Brain pericyte (primary cell): ENCODE measurements at places on chromosomes 5 and 9.
A peak's percentile ranks its signal among the peaks of the same experiment; 100 is the strongest.

DNA sequence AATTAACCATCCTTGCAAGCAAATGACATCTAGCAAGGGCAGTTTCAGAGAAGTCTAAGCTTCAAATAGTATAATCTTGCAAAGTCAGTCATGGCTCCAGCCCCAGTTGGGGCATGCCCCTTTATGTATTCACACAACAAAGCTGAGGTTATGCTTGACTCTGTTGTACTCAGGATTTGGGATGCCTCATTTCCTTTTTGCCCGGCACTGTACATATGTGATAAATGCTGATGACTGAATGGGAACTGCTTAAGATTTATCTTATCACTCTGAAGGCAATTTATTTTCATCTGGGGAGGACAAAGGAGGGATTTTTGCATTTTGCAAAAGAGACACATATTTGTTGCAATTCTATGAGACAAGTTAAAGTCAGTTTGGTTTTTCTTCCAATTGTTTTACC lies 219.2 kb downstream of the TRPM3 start:
- DNase-seq = no peak

DNA sequence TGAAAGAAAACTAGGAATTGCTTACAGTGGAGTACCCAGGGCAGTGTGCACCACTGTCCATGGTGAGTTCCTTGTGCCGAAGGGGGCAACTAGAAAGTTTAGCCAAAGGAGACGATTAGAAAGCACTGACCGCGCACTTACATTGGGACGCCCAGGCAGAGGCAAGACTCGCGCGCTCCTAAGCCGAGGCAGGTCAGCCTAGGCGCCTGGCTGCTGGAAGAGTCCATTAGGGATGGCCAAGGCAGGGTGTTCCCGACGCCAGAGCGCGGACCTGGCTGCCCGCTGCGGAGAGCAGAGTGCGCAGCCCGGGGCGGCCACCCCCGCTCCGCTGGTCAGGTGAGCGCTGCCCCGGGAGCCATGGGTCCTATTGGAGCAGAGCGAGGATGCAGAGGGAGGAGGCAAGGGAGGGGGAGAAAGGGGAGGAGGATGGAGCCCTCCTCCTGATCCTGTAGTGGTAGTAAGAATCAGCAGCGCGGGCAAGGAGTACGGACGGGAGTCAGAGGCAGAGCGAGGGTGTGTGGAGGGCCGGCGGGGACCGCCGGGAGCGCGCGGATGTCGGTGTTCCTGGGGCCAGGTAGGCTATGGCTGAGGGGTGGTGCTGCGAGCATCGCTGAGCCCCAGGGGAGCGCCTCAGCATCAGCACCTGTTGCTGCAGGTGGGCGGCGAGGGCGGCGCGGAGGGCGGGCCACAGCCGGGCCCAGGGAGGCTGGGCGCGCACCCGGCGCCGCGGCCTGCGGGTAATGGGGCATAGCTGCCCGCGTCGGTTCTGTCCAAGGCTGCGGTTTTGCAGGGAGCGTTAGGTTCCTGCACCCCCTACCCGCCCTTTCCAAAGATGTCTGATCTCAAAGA lies at the start of gene ADGRV1:
TSS of gene ADGRV1 (plus strand) at position 454 of the 849 bp plus-strand sequence. CDS start at position 553, 99 bp downstream.
- DNase-seq = peak; percentile 13

- DNase-seq = no peak
Measured at GRCh38 chr9:137407590-137408300, 15.2 kb downstream of the EXD3 start.

- DNase-seq = no peak
Measured at GRCh38 chr5:73822989-73823339, 197.0 kb downstream of the ARHGEF28 start.

DNA sequence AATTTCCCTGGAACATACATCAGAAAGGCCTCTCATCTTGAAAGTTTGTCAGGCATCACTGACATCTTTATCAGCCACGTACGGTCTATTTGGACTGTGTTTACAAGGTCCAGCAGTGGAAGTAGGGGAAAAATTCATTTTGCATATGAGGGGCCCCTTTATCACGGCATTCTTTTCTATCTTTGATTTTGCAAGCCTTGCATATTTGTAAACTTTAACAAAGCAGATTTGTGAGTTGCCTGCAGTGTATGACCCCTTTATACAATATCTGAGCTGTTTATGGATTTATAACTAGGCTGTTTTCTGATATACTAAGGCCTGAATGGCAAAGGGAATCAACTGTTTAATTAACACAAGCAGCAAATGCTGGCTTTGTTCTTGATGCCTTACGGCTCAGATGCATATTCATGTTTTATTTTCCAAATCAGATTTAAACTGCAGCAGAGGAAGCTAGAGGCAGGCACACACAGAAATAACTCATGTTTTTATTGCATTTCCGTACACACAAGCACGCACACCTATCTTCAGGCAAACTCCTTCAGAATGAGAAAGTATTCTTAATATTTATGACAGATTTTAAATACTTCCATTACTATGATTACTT lies 61.1 kb downstream of the CD180 start:
- no peak for DNase-seq

GRCh38 chr5:150295172-150295634 lies 5.6 kb upstream of the CAMK2A start:
- peak; percentile 34 for DNase-seq
